ENCODE measurements at places on chromosomes 6 and 20.

GRCh38 chr6:143595251-143596036, 82.3 kb upstream of the PHACTR2 start:
- no peak for DNase-seq

DNA sequence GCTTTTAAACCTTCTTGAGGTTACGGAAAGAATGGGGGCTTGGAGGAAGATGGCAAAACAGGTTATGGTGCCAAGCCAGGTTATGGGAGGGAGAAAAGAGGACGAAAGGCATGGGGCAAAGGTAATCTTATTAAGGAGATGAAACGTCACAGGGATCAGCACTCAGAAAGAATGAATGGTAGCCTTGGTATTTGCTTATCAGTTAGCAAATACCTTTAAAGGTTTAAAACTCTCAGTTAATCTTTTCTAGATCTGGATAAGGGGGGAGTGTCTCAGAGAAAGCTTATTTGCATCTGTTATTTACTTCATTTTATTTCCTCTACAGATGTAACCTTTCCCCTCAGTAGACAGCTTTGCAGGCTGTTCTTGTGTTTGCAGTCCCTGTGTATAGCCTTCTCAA, 55.5 kb upstream of the EEF1E1 start:
- DNase-seq = no peak

GRCh38 chr6:118134736-118135135, 227.7 kb downstream of the SLC35F1 start:
- no peak for DNase-seq

DNA sequence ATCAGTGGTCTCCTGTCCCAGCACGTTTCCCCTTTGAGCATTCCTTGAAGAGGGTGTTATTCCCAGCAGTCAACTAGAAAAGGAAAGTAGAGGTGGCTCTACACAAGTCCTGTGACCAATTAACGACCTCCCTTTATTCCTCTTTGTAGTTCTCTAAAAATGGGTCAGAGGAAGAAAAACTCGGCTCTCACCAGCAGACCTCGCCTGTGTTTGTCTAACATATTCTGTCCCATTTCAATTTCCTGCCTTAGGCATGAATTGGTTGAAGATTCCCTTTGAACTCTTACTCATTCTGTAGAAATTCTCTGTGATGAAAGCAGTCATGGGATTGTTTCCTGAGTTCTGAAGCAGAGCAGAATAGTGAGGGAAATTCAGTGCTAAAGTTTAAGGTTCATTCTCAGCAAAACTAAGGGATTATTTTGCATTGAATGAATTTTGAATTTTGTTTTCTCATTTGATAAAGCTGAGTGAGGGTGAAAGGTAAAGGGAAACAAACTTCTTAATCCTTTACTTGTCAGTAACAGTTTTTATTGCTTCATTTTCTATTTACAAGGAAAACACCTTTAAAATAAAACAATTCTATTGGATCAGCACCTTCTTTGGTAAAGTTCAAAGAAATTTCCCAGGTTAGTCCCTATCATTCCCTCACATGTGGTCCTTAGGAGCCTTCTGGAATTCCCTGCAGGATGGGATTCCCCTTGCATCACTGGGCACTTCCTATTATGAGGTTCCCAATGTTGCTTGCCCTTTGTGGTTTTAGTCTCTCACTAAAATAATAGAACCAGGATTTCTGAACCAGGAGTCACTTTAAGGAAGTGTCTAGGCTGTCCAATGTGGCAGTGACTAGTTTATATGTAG, 105.8 kb downstream of the SLX4IP start:
- peak; percentile 10 for DNase-seq

DNA sequence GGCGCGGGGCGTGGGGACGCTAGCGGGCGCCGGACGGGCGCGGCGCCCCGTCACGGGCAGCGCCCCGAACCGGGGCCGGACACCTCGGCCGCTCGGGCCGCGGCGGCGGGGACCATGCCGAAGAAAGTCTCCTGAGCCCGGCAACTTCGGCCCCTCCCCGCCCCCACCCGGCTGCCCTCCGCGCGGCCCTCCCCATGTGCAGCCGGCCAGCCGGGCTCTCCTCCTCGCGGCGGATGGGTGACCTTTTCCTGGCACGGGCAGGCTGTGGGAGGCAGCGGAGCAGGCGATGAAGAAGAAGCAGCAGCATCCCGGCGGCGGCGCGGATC, 278 bp downstream of the UST start:
- DNase-seq = no peak

DNA sequence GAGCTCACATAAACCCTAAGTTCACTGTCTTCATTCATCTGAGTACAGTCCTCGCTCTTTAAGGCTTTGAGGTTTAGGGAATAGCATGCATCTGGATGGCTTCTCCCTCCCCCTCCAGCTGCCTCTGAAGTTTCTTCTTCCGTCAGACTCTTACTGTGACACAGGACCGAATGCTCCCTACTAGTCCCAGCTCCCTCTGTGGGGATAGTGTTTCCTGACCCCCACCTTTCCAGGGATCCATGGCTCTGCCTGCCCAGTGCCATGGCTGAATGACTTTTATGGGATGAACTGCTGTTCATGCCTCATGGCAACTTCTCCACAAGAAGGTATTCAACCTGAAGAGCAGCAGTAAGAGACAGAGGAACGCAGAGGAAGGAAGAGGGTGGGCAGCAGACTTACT, 79.8 kb upstream of the EMILIN3 start:
- no peak for DNase-seq

GRCh38 chr6:14656649-14657048, 539.1 kb downstream of the CD83 start:
- DNase-seq = no peak

DNA sequence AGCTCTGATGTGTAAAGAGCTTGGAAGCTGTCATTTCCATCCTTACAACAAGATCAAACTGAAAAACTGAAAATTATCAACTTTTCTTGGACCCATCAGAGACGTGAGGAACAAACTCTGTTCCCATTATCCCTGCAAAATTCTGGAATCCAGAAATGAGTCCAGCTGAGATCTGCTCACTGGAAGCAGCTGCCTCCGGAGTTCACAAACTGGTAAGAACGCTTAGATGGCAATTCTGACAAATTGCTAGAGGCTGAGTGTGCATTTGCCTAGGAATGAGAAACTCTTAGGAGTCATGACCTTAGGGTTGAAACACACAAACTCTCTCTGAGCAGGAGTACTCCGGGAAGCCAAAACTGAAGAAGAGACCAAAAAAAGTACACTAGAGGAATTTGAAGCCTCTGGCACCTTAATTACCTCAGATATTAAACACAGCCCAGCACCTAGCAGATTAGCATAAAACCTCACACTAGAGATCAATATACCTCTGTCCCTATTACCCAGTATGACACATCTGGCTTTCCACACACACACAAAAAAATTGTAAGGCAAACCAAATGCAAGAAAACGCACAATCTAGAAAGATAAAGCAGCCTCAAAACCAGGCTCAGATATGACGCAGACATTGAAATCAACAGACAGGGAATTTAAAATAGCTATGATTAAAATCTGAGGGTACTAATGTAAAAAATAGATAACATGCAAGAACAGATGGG, 233.5 kb upstream of the SGK1 start:
- no peak for DNase-seq

DNA sequence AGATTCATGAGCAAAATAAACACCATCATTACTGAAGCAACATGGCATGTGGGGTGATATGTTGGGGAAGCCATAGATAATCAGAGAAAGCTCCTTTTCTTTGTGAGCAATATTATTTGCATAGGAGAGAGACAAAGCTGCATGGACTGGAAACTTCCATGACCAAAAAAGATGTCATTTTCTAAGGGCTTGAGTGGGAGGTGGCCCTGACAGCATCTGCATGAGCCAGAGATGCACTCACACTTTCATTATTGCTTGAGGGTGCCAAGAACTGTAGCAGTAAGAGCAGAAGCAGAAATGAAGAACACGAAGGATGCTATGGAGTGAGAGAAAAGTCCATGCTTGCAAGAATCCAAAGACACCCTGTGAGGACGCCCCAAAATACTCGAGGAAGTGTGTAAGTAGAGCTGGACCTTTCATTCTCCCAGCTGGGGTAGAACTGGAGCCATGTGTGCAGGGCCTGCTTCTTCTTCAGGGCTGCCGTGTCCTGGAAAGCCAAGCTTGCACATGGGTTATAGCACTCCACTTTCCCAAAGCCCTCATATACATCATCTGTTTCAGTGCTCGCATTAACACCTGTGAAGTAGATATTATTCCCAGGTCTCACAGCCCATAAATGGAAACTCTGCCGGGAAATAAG, 851.2 kb downstream of the DHX35 start:
- no peak for DNase-seq

GRCh38 chr6:1285956-1286355, 25.9 kb upstream of the FOXQ1 start:
- no peak for DNase-seq

- no peak for DNase-seq
Observed at GRCh38 chr6:604579-604978, 52.3 kb downstream of the HUS1B start.

GRCh38 chr20:507761-508332, 35.7 kb downstream of the CSNK2A1 start:
- DNase-seq = no peak

DNA sequence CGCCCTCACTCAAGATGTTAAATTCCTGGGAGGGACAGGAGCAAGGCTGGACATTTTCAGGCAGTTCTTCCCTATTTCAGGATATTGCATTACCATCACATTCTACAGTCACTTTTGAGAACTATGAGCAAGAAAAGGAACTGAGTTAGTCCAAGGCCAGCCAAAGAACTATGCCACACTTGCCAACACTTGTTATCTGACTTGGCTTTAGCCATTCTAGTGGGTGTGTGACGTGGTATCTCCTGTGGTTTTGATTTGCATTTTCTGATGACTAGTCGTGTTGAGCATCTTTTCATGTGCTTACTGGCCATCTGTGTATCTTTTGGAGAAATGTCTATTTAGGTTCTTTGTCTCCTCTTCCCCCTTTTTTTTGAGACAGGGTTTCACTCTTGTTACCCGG, 12.0 kb downstream of the XRN2 start:
- peak; percentile 12 for DNase-seq

DNA sequence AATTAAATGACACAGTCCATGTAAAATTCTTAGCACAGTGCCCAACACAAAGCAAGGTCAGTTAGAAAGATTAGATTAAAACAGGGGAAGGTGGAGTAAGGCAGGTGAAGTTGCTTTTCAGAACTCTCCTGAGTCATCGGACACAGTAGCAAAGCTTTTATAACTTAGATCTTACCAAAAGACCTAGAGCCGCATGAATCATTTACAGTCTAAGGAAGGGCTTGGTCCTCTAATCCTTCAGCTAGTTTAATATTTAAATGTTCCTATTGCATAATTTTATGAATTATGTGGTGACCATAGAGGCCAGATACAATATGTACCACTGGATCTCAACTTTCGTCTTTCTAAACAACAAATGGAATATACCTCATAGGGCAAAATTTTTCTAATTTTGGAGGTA, 202.1 kb upstream of the SNX9 start:
- no peak for DNase-seq

GRCh38 chr6:53014744-53015143, 19.7 kb upstream of the GSTA4 start:
- DNase-seq = no peak

- DNase-seq = no peak
Observed at GRCh38 chr20:8232332-8232731, 100.3 kb downstream of the PLCB1 start.

- DNase-seq = no peak
Observed at GRCh38 chr6:105363100-105363754, 39.7 kb downstream of the PREP start.

- no peak for DNase-seq
Observed at GRCh38 chr6:117344444-117345291, 79.3 kb downstream of the VGLL2 start.

DNA sequence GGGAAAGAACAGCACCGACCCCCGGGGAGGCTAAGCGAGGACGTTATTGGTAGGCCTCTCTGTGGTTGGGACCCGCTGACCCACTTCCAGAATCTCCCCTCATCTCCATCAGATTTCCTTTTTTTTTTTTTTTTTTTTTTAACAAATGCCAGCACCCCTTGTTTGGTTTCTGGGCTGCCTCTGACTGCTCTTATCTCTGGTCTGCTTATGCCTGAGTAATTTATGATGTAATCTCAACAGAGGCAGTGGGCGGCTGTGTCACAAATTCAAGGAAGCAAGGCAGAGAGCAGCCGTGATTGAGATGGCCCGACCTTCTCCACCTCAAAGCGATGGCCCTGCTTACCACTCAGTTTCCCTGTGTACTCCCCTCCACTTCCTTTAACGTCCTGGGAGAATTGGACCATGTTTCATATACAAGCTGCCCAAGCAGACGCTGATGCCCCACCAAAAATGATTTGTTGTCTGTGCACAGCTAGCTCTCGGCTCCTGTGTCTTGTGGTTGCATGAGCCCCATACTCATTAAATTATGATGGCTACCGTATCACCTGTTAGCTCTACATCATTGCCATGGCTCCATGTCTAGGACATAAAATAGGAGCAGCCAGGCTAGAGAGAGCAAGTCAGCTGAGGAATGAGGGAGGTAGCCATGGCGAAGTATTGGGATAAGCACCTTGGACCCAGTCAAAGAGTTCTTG, 98.1 kb downstream of the ZNF217 start:
- DNase-seq = no peak

GRCh38 chr6:14121936-14122344, 4.4 kb downstream of the CD83 start:
- DNase-seq = peak; percentile 46

- no peak for DNase-seq
Observed at GRCh38 chr20:11323816-11324215, 593.9 kb upstream of the BTBD3 start.

DNA sequence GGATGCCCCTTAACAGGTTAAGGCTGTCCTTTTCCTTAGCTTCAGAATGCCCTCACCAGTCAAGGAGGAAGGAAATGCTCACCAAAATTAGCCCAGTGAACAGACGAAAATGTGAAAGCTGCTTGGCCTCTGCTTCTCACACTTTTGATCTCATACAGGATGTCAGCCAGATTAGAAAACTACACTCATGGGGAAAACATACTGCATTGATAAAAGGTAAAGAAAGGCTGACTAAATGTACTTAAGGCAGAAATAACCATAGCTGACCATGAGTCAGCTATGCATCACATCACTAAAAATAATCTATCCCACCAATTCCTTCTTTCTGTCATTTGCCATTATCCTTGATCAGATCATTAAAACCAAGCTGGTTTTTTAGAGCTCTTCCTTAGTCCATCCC, 198.4 kb upstream of the TENT5A start:
- DNase-seq = no peak

- DNase-seq = no peak
Observed at GRCh38 chr6:169830876-169831275, 79.5 kb downstream of the ERMARD start.

DNA sequence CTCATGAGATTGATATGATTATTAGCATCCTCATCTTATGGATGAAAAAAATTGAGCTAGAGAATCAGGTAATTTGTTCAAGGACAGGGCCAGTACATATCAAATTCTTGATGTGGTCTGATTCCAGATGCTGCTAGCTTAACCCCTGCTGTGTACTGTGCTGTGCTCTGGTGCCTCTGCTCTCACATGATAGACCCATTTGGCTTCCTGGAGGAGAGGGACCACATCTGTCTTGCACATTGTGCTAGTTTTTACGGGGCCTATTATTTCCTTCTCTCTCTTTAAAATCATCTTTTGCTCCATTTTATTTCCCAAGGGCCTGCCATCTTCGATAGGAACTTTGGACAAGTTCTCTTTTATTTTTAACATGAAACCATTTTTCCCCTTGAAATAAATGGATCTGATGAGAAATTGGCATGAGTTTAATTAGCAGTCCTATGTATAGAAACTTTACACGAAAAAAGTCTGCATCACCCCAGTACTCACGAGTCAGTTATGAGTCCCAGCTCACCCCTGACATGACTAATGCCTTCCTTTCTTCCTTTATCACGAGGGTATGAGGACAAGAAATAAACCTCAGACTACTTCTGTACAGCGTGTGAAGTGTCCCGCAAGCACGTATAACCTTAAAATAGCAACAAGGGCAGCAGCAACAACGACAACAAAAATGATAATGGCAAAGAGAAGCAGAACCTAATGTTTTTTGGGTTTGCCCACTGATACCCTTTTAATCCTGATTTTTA, 26.5 kb downstream of the CD109 start:
- no peak for DNase-seq

Measured in CD4-positive, alpha-beta T cell treated with Interleukin-4 for 1 hour (primary cell).